SK-N-SH treated with all-trans-retinoic acid at 6 μM for 48 hours (cell line): ENCODE measurements at places on chromosomes 4 and X.

DNA sequence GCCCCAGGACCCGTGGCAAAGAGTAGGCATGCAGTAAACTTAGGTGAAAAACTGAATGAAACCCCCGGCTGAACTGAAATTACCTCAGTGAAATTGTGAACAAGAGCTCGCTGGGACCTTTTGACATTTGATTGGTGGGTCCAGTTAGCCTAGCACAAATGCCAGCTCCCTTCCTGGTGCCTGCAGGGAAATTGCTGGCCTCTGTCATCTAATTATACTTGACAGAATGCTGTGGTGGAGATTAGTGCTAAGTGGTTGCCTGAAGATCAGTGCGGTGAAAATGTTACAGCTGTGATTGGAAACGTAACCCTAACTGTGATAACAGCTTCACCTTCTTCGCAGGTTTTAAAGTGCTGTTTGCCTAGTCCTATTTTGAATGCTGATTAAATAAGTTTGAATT, 43.0 kb downstream of the ADD1 start:
- peak; percentile 91 for ATAC-seq

DNA sequence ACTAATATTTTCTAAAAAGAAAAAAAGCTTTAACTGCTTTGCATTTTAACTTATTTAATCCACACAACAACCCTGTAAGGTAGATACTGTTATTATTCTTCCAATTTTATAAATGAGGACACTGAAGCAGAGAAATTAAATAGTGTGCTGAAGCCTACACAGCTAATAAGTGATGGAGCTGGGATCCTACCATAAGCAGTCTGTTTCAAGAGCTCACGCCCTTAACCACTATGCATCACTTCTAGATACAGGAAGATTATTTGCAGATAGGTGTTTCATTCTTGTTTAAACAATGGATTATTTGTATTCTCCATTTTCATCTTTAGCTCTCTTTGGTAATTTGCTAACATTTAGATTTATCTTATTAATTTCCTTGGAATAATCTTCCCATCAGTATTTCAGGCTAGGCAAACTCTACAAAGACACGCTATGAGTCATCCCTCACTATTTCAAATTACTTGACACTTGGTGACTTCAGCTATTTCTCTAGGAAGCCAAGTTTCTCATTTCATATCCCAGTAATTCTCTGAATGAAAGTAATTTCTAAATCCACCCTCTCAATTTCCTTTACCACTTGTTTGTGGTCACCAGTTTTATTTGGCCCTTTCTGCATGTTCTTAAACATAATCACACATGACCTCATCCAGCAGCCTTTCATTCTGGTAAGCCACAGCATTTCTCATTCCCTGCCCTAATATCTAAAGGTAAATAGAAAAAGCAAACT, 67.3 kb downstream of the ASB9 start:
- no peak for ATAC-seq

- ATAC-seq: no peak
Observed at GRCh38 chr4:115537387-115537786, 424.0 kb upstream of the NDST4 start.

DNA sequence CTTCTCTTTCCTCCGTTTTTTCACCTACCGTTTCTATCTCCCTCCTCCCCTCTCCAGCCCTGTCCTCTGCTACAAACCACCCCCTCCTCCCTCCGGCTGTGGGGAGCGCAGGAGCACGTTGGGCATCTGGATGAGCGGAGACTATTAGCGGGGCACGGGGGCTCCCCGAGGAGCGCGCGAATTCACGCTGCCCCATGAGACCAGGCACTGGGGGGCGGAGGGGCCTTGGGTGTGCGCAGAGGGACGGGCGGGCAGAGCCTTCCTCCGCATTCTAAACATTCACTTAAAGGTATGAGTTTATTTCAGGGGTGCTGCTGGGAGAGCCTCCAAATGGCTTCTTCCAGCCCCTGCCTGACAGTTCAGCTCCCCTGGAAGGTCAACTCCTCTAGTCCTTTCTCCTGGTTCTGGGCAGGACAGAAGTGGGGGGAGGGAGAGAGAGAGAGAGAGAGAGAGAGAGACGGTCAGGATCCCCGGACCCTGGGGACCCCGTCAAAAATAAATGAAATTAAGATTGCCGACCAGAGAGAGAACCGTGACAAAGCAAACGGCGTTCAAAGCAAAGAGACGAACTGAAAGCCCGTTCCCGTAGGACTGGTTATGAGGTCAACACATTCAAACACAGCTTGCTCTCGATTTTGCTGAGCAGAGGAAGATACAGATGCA, 5.0 kb downstream of the SHOX start:
- no peak for ATAC-seq

- ATAC-seq: peak; percentile 38
Observed at GRCh38 chrX:54494989-54495813, 833 bp downstream of the FGD1 start.

- ATAC-seq: peak; percentile 31; the same call in 2 of the 3 replicates
Observed at GRCh38 chrX:108736509-108737479, at the start of gene IRS4. TSS of gene IRS4 (minus strand) at chrX:108736563.

- ATAC-seq: no peak
Observed at GRCh38 chr4:15414551-15415091, 13.2 kb upstream of the C1QTNF7 start.

DNA sequence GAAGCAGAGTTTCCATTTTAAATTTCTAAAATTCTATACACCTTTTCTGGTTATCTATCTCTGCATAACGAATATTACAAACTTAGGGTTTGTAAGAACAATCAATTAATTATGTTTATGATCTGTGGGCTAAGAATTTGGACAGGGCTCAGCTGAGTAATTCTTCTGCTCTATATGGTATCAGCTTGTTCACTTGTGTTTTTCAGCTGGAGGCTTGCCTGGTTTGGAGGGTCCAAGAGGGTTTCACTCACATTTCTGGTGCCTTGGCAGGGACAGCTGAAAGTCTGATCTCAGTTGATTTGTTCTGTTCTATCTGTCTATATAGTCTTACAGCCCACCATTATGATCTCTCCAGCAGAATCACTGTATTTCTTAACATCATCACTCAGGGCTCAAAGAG, 57.8 kb upstream of the ADGRA3 start:
- ATAC-seq: no peak

GRCh38 chr4:73729534-73730165, 10.7 kb upstream of the CXCL8 start:
- peak; percentile 90 for ATAC-seq

- no peak for ATAC-seq
Observed at GRCh38 chr4:94905511-94905910, 147.8 kb downstream of the BMPR1B start.

- no peak for ATAC-seq
Observed at GRCh38 chr4:184860018-184860779, 34.4 kb upstream of the ACSL1 start.

DNA sequence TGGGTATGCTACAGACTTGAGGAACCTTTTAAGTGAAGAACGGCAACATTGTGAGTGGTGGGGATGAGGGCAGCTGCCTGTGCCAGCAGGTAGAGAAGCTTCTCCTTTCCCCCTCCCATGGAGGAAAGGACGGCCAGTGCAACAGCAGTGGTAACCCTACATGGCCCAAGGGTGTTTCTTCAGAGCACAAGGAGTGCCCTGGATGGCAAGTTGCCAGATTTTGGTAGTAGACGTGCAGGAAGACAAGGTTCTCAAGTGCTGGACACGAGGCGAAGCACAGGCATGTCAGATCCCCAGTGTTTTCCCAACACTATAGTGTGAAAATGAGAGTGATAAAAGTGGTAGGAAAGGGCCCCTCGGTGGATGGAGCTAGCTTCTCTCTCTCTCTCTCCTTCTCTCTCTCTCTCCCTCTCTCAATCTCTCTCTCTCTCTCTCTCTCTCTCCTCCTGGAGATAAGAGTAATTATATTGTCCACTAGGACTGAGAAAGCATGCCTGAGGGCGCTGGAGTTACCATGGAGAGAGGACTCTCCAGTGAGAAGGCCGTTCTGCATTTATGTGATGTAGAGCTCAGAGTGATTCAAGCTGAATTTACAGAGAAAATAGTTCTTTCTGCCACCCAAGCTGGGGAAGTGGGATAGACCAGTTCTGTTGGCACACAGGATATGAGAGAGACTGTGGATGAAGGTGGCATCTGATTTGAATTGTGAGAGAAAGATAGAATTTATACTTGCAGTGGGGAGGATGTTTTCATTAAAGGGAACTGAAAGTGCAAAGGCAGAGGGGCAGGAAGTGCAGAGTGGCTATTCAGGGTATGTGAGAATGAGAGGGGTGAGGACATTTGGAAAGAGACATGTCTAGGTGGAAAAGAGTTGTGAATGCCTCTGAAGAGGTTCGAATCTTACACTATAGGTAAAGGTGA, 25.7 kb upstream of the TRPC3 start:
- peak; percentile 60 for ATAC-seq

DNA sequence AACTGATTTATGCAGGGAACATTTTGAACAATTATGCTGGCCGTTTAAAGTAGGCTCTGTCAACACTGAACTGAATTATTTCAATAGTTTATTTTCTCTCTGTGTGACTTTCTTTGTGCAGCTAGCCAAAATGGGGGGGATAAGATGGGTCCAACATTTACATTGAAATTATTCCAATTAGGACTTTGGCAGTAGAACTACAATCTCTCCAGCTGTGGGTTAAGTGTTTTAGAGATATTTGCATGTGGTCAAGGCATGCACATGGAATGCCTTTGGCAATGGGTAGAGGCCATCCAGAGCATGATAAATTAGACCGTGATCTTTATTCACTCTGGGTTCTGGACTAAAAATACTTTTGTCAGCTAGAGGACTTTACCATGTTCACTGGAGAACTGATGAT, 107.9 kb upstream of the ELOVL6 start:
- ATAC-seq: no peak

DNA sequence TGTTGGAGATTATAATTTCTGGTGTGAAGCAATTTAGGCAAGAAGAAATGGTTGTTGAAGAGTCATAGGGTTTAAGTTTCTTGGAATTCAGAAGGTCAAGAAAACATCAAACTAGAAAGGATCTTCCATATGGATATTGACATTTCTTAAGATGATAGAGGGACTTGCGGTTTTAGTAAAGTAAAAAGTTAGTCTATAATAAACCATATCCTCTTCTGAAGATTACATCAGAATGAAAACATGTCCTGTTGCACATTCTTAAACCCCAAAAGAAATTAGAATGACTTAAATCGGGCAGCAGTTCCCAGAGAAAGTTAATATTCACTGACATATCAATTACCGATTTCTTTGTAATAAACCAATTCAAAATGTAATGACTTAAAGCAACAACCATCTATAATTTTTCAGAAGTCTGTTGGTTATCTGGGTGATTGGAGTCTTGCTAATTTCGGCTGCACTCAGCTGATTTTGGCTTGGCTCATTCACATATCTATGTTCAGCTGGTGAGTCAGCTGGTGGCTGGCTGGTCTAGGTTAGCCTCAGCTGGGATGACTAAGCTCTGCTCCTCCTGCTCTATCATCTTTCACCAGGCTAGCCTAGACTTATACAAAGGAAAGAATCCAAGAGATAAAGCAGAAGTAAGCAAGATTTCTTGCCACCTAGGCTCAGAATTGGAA, 24.4 kb upstream of the DYNLT3 start:
- ATAC-seq: peak; percentile 96

GRCh38 chr4:169902658-169903345, 123.4 kb downstream of the MFAP3L start:
- ATAC-seq: no peak

- no peak for ATAC-seq
Observed at GRCh38 chr4:64784125-64784524, 374.9 kb upstream of the TECRL start.

- ATAC-seq: peak; percentile 30; the same call in 2 of the 3 replicates
Observed at GRCh38 chr4:7828793-7829301, 110.8 kb downstream of the AFAP1 start.

DNA sequence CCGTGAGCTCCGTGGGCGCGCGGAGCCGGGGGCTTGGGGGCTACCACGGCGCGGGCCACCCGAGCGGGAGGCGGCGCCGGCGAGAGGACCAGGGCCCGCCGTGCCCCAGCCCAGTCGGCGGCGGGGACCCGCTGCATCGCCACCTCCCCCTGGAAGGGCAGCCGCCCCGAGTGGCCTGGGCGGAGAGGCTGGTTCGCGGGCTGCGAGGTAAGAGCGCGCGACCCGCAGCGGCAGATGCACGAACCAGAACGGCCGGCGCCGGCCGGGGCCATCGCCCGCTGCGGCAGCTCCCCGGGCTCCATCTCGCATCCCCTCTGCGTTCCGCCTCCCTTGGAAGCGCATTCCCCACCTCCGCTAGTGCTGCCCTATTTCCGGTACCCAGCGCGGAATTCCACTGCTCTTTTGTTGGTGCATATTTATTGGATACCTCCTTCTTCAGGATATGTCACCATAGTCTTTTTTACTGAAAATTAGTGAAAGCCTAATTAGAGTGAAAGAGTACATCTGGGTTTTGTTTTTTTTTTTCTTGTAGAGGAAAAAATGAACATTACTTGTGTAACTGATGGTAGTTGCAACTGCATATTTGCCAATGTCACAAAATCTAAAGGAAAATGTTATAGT, 797 bp downstream of the PKD2 start:
- ATAC-seq: peak; percentile 69

- ATAC-seq: peak; percentile 34
Observed at GRCh38 chrX:49155243-49155899, 7.2 kb upstream of the MAGIX start.

GRCh38 chr4:87895964-87896621, 63.3 kb downstream of the MEPE start:
- ATAC-seq: peak; percentile 55; the same call in 2 of the 3 replicates

DNA sequence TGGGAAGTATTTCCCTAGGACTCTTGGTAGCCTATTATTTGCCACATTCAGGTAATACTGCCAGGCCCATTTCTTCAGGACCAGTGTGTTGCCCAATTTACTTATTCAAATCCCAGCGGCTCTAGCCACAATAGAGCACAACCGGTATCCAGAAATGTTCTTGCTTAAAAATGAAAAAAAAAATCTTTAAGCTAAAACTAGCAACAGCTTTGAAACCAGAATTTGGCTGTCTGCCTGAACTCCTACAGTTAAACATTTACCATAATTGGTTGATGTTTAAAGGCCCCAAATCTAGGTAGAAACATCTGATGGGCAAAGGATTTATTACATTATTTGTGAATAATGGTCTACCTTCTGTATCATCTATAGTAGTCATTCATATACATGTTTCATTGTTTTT, 930 bp upstream of the SLITRK4 start:
- ATAC-seq: no peak

- ATAC-seq: no peak
Observed at GRCh38 chr4:8350841-8351461, 81.4 kb downstream of the HTRA3 start.

- no peak for ATAC-seq
Observed at GRCh38 chr4:185145572-185145971, 2.5 kb downstream of the SLC25A4 start.

DNA sequence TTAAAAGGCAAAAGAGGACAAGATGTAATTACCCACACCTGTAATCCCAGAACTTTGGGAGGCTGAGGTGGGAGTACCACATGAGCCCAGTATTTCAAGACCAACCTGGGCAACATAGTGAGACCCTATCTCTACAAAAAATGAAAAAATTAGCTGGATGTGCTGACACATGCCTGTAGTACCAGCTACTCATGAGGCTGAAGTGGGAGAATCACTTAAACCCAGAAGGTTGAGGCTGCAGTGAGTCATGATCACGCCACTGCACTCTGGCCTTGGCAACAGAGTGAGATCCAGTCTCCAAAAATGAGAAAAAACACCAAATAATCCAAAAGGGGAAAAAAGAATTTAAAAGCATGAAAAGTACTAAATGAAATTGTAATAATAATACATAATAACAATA, 30.8 kb downstream of the NR0B1 start:
- no peak for ATAC-seq
